ENCODE measurements at places on chromosomes 1 and 21. TPM values are rescaled to one million over a fixed set of nuclear protein-coding genes. Genes with fewer than 3 reads are reported as not detected.

Gene IFI44
- 27.9 TPM for total RNA-seq

Gene CAMK2N1
- 5.0 TPM for total RNA-seq

Gene KLF17
- not detected for total RNA-seq

Gene TNFRSF4
- 0.73 TPM for total RNA-seq

Gene HRNR
- 0.10 TPM for total RNA-seq

Gene ZBTB18
- total RNA-seq = 69.5 TPM

Gene LENEP
- total RNA-seq = 0.77 TPM

Gene VHLL
- 0.78 TPM for total RNA-seq

Gene GSTM1
- not detected for total RNA-seq

Gene LRRC7
- 0.71 TPM for total RNA-seq

Gene RIPPLY3
- not detected for total RNA-seq

Gene NES
- not detected for total RNA-seq

Gene SYTL1
- total RNA-seq = 125 TPM

Gene CLCA2
- not detected for total RNA-seq

Gene LHX4
- total RNA-seq = not detected

GRCh38 chr1:211739671-211740411 is 64.4 kb upstream of the NEK2 start:
- no peak for DNase-seq

DNA sequence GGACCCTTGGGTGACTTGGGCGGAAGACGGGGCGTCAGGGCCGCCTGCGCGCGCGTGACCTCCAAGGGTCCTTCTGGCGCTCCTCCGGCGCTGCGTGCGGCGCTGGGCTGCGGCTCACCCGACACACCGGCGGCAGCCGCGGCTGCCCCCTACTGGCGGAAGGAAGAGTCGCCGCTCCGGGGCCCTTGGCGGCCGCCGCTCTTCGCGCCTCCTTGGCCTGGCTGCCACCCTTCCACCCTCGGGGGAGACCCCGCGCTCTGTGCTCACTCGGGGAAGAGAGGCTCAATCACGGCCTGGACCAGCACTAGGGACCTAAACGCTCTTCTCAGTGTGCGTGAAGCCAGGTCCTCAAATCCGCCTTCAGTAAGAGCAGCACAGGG is 89.7 kb downstream of the DMRTA2 start:
- peak; percentile 24 for DNase-seq

- no peak for DNase-seq
Measured at GRCh38 chr1:218991089-218991488, 182.6 kb upstream of the LYPLAL1 start.

- no peak for DNase-seq
Measured at GRCh38 chr1:55362558-55362957, 147.4 kb upstream of the USP24 start.

DNA sequence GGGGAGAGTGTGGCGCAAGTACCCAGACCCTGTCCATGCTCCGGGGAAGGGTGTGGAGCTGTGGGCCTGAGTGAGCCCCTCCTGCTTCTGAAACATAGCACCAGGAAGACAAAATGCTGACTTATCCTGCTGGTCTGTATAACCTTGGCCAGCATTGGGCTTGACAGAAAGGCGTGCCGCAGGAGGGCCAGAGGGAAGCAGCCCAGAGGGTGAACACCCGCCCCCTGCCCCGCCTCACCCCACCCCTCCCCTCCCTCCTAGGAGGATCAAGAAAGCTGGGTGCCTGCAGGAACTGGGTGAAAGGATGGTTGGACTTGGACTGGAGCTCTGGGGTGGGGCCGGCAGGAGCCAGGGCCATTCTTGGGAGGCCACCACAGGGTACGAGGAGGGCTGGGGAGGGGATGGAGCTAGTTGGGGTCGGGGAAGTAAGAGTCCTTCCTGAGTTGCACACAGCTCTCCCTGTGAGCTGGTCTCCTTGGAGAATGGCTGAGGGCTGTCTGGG is 27.1 kb downstream of the PTPRF start:
- DNase-seq = no peak

GRCh38 chr1:6909857-6910256 is 124.6 kb downstream of the CAMTA1 start:
- no peak for DNase-seq

DNA sequence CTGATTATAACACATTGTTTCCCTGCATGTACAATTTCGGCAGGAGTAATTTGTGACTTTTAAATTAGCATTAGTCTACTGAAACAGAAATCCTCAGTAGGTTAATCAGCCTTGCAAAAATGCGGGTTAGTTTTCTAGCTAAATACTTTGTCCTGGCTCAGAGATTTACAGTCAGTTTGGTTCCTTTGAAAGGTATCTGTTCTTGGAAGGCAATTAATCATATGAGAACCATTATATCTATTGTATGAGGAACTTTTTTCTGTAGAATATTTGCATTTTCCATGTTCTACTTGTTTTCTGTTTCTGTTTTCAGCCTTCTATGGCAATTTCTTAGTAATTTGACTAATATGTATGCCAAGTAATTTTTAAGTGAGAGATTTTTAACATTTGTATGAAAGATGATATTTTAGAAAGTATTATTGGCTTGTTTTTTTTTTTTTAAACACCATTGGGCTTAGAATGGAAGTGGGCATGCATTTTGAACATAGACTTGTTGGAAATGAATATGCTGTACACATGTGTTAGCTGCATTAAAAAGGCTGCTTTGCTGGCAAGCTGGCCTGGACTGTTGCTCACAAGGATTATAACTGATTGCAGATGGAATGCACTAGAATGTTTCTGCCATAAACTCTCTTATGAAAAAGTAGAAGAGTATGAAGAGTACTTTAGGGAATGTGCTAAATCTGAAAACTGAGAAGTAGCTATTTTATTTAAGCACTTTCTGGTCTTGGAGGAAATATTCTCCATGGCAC is 26.2 kb downstream of the KIF1B start:
- no peak for DNase-seq

- DNase-seq = no peak
Measured at GRCh38 chr1:44371206-44371605, 16.1 kb upstream of the ERI3 start.

- DNase-seq = no peak
Measured at GRCh38 chr1:24540906-24541710, 14.8 kb upstream of the NCMAP start.

DNA sequence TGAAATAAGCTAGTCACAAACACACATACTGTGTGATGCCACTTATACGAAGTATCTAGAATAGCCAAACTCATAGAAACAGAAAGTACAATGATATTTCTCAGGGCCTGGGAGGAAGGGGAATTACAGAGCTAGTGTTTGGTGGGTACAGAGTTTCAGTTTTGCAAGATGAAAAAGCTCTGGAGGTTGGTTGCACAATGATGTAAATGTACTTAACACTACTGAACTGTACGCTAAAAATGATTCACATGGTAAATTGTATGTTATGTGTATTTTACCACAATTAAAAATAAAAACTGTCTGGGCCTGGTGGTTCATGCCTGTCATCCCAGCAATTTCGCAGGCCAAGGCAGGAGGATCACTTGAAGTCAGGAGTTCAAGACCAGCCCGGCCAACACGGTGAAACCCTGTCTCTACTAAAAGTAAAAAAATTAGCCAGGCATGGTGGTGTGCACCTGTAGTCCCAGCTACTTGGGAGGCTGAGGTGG is 15.3 kb upstream of the FHAD1 start:
- DNase-seq = no peak

GRCh38 chr1:59144959-59145358 is 151.9 kb upstream of the FGGY start:
- no peak for DNase-seq

DNA sequence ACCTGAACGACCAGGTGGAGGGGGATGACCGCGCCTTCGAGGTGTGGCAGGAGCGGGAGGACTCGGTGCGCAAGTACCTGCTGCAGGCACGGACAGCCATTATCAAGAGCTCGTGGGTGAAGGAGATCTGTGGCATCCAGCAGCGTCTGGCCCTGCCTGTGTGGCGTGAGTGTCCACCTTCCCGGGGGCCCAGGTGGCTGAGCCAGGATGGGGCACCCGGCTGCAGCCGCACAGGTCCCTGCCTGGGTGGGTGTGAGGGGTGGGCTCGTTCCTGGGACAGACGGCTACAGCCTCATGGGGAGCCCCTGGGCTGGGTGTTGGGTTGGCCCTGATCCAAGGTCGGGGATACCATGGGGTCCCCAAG is 65.2 kb downstream of the TRIM11 start:
- DNase-seq = no peak

GRCh38 chr1:172957491-172957890 is 93.2 kb downstream of the TNFSF18 start:
- no peak for DNase-seq

GRCh38 chr1:150995460-150995859 is 11.2 kb downstream of the MINDY1 start:
- no peak for DNase-seq

GRCh38 chr1:183841950-183842794 is 37.3 kb downstream of the RGL1 start:
- DNase-seq = no peak

GRCh38 chr1:177069490-177069889 is 95.0 kb downstream of the ASTN1 start:
- DNase-seq = no peak

DNA sequence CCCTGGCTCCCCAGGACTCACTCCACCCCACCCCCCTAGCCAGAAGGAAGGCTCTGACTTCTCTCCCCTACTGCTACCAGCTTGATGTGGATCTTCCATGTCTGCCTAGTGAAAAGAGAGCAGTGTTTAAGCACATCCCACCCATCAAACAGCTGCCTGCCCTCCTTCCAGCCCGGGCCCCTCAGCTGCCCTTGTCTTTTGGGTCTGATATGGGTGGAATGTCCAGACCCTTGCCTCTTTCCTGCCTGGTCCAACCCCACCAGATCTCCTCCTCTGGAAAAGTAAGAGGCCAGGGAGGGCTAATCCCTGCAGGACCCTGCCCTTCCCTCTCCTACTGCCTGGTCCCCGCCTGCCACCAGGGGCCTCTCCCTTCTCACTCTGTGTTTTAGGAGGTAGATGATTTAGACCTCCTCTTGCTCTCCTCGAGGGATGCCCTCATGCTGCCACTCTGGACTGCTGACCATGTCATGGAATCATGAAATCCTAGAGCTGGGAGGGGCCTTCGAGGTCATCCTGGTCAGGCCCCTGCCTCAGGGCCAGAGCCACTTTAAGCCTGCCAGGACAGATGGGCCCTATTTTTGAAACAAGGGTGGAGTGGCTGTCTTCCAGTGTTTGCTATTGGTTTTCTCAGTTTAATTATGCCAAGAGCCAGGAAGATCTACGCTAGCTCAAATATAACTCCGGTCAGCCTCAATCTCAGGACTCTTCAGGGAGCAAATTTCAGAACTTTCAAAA is 15.8 kb upstream of the HSPG2 start:
- DNase-seq = no peak

DNA sequence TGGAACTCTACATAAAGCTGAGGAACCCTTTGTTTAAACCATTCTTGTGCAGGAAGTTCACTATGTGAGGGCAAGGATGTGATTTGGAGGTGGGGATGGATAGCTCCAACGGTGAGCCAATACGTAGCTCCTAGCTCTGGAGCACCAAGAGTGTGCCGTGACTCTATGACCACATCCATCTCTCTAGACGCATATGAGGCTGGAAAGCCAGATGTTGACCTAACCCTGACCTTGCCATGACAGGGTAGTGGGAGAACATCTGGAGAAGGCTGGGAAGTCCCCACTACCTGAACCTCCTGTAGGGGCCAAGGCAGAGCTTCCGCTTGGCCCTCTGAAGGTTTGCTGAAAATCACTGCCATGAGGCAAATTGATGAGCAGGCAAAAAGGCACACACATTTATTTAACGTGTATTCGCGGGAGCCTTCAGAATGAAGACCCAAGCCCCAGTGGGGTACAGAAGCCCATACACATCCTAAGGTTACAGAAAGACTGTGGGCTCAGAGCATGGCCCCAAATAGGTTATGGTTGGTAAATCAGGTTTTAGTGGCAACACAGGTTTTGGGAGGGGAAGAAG is 43.4 kb downstream of the EIF2D start:
- DNase-seq = no peak

DNA sequence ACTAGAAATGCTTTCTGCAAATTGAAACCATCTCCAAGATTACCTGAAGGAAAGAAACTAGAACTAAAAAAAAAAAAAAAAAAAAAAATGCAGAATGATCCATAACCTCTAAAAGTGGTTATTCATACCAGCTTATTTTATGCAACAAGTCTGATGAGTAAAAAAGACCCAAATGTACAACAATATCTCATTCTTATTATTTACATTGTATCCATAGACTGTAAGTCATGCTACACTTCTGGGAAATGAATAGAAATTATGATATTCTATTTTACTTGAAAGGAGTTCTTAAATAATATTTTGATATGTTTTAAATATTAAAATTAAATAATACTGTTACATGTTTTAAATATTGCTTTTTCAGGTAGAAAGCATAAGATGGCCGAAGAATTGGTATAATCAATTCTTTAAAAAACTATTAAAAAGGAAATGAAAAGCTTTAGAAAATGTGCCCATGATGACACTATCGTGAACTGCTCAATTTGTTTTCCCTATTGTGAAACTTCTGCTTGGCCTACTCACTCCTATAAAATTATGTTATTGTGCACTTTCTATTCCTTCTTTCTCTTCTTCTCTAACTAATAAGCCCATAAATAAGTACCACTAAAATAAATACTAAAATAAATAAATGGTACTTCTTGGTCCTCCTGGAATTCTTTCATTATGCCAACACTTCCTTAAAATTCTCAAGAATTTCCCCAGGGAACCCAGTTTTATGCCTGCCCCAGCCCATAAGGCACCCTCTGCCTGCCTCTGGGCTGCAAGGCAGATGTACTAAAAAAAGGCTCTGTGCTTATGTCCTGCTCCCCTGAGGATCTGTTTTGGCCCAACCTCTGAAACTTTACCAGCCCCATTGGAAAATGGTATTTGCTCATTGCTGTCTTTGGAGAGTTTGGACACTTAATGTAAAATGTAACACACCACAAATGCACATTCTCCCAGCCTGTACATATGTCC is 18.1 kb downstream of the SAMSN1 start:
- DNase-seq = no peak

GRCh38 chr1:176576670-176577069 is 113.7 kb downstream of the PAPPA2 start:
- no peak for DNase-seq

DNA sequence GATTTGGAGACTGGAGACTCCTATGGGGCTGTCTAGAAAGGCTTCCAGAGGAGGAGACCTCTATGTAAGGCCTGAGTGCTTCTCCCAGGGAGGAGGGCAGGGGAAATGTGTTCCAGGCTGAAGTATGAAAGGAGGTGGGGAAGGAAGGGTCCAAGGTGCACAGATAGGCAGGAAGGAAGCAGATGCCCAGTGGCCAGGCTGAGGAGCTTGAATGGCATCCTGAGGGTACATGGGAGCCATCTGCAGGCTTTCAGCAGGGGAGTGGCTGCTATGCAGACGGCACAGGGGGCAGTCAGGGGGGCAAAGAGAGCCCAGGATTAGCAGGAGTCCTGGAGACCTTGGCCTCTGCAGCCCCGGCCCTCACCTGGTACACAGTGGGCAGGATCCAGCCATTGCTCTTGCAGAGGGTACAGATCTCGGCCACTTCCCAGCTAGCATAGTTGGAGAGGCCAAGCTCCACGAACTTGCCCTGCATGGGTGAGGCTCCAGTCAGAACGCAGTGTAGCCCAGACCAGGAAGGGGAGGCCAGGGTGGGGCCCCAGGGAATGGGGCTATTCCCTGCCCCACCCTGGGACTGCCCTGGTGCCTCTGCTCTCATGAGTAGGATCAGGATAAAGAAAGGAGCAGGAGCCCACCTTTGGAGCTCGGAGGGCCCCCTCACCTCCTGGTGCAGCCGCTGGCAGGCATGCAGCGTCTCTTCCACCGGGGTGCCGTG is 4.0 kb downstream of the AKR7A2 start:
- DNase-seq = no peak

- DNase-seq = no peak
Measured at GRCh38 chr1:155279268-155279667, 2.0 kb downstream of the HCN3 start.

- no peak for DNase-seq
Measured at GRCh38 chr1:37035796-37036666, 1.7 kb upstream of the GRIK3 start.

- no peak for DNase-seq
Measured at GRCh38 chr1:212155219-212155618, 119.7 kb downstream of the DTL start.

All from naive thymus-derived CD8-positive, alpha-beta T cell (primary cell).